ENCODE measurements at places on chromosomes 7 and 10. TPM values are rescaled to one million over a fixed set of nuclear protein-coding genes. Genes with fewer than 3 reads are reported as not detected.

HOXA6 gene
- 7.5 TPM for total RNA-seq

- no peak for DNase-seq
Measured at GRCh38 chr7:120021085-120021484, 251.9 kb upstream of the KCND2 start.

- no peak for DNase-seq
Measured at GRCh38 chr10:110815354-110816004, 56.2 kb upstream of the PDCD4 start.

- no peak for DNase-seq
Measured at GRCh38 chr7:80895056-80895455, 23.8 kb downstream of the SEMA3C start.

ITPRID1 gene
- 0.17 TPM for total RNA-seq

PKD2L1 gene
- 0.09 TPM for total RNA-seq

DNA sequence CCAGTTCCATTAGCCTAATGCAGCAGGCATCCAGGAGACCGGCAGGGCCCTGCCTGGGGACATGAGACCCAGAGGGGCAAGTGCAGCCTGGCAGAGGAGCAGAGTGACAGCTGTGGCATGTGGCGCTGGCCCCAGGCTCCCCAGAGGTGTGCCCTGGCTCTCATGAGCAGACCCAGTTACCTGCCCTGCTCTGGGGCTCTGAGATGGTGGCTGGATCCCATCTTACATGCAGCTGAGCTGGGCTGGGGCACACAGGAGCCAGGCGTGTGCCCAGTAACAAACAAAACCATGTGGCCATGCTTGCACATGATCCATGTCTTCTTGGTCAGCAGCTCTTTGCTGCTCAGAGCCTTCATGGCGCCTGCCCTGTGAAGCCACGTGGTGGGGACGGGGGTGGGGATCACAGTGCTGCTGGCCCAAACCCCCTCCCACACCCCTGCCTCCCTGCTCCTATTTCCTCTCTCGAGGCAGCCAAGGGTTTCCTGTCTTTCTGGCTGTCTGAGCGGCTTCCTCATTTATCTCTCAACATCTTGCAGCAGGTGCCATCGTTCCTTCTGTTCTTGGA, 40.3 kb upstream of the GTF2I start:
- no peak for DNase-seq

- no peak for DNase-seq
Measured at GRCh38 chr7:100153708-100154535, 4.6 kb downstream of the TRAPPC14 start.

DNA sequence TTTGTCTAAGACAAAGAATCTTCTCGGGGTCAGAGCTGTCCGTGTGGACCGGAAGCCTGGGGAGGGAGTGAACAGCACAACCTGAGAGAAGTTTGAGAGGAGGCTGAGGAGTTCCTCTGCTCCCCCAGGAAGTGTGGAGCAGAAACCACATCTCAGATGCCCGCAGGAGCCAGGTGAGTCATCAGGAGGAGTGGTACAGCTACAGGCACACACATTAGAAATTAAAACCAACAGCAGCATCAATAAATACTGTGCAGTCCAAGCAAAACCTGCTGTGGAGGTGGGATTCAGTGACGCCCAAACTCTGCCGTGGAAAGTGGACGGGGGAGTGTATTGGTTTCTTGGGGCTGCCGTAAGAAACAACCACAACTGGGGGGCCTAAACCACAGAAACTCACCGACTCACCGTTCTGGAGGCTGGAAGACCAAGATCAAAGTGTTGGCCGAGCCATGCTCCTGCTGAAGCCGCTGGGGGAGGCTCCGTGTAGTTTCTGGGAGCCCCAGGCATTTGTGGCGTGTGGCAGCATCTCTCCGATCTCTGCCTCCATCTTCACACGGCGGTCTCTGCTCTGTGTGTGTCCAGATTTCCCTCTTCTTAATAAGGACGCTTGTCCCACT, 31.2 kb upstream of the GARS1 start:
- no peak for DNase-seq

PURB gene
- 22.0 TPM for total RNA-seq

- no peak for DNase-seq
Measured at GRCh38 chr7:130927062-130927461, 193.1 kb upstream of the KLF14 start.

DNA sequence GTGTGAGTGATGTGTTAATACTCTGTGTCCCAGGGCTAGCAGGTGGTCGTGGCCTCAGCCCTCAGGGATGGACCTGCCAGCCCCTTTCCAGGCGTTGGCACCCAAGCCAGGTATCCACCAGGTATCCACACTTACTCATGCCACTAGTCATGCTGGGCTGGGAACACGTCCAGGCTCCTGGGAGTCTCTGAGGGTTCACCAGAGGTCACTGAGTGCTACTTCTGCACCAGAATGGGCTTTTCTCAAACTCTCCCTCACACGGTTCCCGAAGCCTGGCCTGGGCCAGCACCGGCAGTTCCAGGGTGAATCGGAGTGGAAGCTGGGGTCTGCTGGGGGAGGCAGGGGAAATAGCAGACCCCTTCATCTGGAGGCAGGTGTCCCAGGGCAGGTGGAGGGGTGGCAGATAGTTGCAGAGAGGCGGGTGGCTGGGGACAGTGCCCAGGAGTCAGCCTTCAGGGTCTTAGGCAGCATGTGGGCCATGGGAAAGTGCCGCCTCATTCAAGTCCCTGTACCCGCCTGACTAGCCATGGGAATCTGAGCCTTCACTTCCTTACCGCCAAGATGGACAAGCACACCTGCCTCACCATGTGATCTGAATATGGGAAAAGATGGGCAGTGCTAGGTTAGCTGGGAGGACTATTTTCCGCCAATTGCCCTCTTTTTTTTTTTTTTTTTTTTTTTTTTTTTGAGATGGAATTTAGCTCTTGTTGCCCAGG, 95.5 kb upstream of the GTF2I start:
- no peak for DNase-seq

SPDYE5 gene
- total RNA-seq = 1.5 TPM

DNA sequence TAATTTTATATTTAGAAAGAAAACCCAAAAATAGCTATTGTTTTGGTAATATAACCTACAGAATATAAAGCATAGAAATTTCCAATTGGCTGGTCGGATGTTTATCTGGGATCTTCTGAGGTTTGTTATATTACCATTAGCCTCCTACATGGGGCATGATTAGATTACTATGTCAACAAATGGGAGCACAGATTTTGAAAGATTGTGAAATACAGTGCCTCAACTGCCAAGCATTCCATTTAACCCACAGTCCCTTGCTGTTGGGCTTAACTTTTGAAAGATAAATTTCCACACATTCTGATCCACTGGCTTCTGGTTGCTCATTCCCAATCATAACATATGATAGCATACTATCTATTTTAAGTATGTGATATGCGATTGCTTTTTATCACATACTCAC, 455.4 kb upstream of the C7orf33 start:
- peak; percentile 15 for DNase-seq

- peak; percentile 29 for DNase-seq
Measured at GRCh38 chr10:45418849-45419675, 45.0 kb downstream of the ALOX5 start.

All from prostate gland (tissue), 2 donors.